ENCODE measurements at places on chromosomes 1 and 21.

DNA sequence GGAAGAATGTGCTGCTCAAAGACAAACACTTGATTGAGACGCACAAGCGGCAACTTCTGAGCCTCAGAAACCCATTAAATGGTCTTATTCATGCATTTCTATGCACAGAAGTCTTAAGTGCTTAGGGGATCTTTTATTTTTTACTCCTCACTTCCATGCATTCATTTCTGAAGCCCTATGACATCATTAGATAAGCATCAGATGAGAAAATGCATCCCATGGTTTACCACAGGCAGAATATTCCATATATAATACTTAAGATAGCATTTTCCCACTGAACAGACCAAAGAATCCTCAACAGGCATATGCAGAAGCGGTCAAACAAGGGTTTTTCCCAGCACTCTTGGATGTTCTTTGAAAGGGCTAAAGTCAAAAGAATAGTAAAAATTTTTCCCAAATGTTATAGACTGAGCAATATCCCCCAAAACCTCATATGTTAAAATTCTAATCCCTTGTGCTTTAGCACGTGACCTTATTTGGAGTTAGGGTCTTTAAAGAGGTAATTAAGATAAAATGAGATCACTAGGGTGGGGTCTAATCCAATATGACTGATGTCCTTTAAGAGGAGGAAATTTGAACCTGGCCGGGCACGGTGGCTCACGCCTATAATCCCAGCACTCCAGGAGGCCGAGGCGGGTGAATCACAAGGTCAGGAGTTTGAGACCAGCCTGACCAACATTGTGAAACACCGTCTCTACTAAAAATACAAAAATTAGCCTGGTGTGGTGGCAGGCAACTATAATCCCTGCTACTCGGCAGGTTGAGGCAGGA is 22.6 kb upstream of the FAM89A start:
- DNase-seq, result no peak

DNA sequence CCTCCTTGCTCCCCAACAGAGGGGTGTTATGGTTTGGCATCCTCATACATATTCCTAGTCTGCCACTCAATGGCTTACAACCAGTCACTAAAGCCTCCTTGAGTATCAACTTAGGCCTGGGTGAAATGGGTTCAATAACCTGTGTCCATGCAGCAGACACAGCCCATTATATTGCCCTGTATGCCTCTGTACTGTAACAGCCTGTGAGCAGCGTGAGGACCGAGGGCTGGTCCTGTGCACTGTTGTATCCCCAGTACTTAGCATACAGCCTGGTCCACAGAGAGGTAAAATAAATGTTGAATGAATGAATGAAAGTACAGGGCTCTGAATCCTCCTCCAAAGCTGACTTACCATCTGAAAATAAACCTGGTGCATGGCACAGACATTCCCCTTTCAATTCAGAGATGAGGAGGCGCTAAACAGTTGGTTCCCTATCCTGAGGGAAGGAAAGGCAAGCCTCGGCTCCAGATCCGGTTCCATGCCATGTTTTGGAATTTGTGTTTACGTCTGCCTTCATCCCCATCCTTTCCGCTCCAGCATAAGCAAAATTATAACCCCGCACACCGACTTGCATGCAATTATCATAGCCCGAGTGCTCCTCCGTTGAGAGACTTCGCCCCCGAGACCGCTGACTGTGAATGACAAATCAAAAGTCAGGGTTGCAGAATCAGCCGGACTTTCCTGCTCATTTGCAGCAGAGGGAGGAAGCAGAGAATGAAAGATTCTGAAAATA is 45.0 kb upstream of the DNAJC6 start:
- no peak for DNase-seq

GRCh38 chr1:236692128-236692527 is 5.8 kb downstream of the ACTN2 start:
- no peak for DNase-seq

DNA sequence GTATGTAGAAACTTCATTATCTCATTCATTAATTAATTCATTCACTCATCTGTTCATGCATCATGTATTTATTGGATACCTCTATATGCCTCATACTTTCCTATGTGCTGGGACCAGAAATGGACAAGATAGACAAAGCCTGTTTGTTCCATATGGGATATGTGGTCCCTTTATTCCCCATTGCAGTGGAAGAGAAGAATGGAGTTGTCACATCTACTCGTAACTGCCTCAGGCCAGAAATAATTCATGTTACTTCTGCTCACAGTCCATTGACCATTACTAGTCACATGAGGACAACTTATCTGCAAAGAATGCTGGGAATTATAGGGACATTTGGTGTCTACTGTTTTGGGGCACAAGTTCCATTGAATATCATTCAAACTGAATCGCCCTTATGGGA is 327.8 kb downstream of the MATN1 start:
- no peak for DNase-seq

GRCh38 chr1:233279971-233280370 is 15.6 kb downstream of the PCNX2 start:
- DNase-seq, result no peak

- DNase-seq, result no peak
Measured at GRCh38 chr1:64137412-64137803, 66.0 kb upstream of the UBE2U start.

DNA sequence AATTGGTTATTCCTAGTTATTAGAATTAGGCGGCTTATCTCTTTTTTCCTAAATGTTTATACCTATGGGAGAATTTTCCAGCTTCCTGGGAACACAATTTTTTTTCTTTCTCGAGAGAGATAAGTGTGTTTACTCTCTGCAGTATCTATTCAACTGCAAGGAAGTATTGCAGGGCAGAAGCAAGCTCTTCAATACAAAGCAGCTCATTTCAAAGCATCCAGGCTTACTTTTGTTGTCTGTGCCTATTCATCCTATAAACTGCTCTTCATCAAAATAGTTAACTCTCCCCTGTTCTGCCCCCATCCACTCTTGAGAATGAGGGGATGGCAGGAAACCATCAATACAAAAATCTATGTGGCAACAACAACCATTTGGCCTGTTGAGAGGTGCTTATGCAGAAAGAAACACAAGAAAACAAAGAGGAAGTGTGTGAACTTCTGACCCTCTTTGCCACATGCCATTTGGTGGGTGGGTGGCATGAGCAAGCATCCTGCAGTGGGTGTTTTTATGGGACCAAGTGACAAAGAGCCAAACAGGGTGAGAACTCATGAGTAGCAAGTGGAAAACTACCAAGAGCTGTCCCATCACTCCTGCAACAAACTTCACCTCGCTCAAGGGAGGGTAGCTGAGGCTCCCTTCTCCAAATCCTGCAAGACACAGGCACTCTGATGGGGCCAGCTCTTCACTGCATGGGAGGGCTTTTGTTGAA is 50.6 kb upstream of the MRPS6 start:
- no peak for DNase-seq

- DNase-seq, result no peak
Measured at GRCh38 chr1:16110884-16111283, 37.4 kb upstream of the FAM131C start.

DNA sequence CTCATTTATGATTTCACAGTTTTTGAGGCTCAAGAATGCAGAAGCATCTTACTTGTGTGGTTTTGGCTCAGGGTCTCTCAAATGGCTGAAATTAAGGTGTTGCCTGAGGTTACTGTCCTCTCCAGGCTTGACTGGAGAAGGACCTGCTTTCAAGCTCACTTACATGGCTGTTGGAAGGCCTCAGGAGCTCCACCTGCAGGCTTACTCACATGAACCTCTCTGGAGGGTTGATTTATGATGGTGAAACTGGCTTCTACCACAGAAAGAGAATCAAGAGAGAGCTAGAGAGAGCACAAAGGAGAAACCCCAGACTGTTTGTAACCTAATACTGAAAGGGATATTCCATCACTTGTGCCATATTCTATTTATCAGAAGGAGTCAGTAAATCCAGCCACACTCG is 6.2 kb upstream of the KCNK2 start:
- no peak for DNase-seq

- DNase-seq, result no peak
Measured at GRCh38 chr1:177744906-177745305, 225.0 kb downstream of the SEC16B start.

DNA sequence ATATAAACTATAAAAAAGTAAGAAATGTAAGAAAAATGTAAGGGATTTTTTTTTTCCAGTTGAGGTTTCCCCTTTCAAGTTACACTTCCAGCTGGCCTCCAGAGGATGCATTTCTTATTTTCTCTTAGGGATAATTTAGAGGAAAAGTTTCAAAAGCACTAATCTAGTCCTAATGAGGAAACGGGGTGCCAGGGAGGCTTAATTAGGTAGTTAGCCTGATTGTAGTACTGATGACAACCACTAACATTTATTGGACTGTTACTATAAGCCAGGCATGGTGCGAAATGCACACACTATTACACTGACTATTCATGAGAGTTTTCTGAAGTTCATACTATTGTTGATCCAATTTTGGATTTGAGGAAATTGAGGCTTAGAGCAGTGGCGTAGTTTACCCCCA is 290.8 kb upstream of the FMN2 start:
- DNase-seq, result no peak

DNA sequence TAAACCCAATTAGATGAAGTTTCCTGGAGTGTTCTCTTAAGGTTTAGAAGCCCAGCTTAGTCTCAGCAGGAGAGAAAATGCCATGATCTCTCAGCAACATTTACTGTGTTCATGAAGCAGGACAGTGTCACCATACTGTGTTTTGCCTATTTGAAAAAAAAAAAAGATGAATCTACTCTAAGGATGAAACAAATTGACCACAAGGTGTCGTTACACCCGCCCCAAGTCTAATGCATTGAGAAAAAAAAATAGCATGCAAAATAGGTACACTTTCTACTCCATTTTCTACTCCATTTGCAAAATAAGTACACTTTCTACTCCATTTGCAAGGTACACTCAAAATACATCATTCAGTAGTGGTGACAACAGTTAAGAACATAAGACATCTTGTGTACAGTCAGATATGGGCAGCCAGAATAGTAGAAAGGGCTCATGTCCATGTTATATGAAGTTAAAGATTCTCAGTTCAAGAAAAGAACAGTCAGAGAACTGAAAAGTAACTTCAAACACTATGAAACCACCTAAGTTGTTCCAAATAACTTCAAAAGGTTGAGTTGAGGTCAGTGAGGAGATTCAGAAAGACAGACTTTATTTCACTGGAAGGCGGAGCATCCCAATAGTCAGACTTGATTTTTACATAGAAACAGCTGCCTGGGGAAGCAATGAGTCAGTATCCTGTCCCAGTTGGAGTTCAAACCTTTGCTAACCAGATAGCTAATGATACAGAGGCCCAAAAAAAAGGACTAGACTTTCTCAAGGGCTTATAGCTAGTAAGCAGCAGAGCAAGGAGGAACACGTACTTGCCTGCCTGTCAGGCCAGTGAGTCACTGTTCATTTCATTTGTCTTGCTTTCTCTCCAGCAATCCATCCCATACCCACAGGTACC is 13.3 kb downstream of the PLPPR5 start:
- DNase-seq, result no peak

GRCh38 chr1:32897082-32898049 is 3.8 kb downstream of the TMEM54 start:
- DNase-seq, result no peak

GRCh38 chr1:116371752-116372151 is 1.3 kb upstream of the ATP1A1 start:
- DNase-seq, result no peak

DNA sequence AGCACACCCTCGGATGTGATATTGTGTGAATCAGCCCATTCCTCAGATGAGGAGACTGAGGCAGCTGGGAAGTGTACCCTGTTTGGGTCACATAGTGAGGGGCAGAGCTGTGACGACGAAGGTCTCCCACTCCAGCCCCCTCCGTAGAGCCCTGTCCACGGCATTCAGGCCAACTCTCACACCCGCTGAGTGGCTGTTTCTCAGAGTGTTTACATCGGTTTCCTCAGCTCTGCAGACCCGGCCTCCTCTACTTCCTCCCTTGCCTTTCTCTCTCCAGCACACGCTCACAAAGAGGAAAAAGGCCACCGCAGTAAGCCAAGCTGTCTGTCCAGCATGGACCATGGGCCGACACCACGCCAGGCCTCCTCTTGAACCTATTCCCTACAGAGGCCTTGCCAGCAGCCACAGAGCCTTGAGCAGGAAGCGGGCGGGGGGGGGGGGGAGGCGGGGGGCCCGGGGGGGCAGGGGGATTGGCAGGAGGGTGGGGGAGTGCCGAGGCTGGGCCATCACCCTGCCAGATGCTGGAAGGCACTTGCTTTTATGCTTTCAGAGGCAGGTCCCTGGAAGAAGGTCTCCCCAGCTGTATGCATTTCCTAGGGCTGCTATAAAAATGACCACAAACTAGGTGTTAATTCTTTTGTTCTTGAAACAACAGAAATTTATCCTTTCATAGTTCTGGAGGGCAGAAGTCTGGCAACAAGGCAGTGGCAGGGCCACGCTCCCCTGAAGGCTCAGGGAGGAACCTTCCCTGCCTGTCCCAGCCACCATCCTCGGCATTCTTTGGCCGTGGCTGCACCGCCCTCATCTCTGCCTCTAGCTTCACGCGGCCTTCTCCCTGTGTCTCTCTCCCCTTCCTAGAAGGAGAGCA is 178.4 kb downstream of the PSMG1 start:
- DNase-seq, result no peak

DNA sequence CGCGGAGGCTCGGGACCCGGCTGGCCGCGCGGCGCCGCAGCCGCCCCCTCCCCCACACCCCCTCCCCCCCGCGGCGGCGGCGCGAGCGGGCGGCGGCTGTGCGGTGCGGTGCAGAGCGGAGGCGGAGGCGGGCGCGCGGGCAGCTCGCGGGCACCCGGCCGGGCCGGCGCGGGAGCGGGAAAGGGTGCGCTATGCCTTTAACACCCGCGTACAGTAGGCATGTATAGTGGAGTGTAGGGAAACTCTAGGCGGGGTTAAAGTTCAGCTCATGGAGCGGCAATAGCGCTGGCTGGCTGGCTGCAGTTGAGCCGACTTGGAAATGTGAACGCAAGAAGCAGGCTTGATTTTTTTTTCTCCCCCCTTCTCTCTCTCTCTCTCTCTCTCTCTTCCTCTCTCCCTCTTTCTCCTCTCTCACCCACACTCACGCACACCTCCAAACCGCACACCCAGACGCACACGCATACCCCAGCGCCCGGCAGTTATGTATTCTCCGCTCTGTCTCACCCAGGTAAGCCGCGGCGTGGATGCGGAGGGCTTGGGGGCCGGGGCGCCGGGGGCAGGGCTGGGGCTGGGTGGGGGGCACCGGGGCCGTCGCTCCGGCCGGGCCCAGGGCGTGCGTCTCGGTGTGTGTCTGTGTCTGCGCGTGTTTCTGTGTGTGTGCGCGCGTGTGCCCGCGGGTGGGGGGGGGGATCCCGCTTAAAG is at the start of gene NFIA:
NFIA (plus strand) TSS at position 251 of the 702 bp plus-strand sequence.
- peak; percentile 56 for DNase-seq
